ENCODE measurements at places on chromosomes 2 and 18.

DNA sequence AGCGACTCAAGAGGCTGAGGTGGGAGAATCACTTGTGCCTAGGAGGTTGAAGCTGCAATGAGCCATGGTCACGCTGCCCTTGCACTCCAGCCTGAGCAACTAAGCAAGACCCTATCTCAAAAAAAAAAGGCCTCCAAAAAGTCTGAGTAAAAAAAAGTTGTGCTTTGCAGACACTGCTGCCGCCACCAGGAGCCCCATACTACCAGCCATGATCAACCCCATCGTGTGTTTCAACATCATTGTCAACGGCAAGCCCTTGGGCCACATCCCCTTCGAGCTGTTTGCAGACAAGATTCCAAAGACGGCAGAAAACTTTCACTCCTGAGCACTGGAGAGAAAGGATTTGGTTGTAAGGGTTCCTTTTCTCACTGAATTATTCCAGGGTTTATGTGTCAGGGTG, 137.1 kb downstream of the INO80D start:
- DNase-seq, result no peak

- no peak for DNase-seq
Observed at GRCh38 chr18:48860269-48861180, 90.2 kb downstream of the SMAD7 start.

- DNase-seq, result no peak
Observed at GRCh38 chr2:96139181-96139758, 968 bp upstream of the ASTL start.

DNA sequence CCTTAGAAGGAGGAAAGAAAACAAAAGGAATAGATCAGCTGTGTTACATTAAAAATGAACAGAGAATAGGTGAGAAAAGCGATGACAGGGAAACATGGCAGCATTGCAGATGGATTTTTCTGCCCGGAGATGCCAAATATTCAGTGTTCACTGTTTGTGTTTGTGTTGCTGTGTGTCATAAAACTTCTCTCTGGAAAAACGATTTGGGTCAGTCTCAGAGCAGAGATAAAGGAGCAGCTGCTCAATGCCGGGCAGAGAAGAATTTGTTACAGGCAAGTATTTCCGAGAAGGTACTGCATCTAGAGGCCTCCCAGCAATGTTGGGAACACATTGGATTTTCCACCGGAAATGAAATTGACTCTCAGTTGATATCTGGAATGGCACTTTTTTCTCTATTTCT, 156.4 kb upstream of the KLHL14 start:
- no peak for DNase-seq

DNA sequence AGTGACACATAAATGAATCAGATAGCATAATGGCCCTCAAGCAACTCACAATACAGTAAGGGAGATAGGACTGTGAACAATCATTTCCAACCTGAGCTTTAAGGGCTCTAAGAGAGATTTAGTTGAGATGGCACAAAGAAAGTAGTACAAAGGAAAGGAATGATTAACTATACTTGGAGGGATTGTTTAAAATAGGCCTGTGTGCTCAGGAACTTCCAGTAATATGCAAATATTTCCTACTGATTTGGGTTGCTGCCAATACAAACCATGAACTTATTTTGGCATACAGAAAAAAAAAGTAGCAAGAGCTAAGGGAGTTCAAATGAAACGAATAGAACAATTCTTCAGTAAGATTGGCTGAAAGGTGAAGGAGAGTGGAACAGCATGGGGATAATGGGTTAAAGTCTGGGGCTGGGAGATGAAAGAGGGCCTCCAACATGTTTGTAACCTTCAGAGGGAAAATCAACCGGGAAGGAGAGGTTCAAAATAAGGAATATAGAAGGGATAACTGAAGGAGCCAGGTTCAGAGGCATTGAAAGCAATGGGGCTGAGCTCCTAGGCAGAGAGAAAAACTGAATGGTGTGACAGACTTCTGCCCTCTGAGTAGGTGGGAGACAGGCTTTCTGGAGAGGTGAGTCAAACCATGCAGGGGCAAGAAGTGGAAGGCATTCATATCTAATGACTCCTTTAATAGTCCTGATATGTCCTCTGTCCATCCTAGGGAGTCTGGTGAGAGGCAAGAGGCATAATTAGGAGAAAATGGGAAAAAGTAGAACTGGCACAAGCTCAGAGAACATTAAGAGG, 83.5 kb downstream of the DNAH7 start:
- no peak for DNase-seq

GRCh38 chr2:143840601-143841000, 679.3 kb downstream of the ZEB2 start:
- DNase-seq, result no peak

DNA sequence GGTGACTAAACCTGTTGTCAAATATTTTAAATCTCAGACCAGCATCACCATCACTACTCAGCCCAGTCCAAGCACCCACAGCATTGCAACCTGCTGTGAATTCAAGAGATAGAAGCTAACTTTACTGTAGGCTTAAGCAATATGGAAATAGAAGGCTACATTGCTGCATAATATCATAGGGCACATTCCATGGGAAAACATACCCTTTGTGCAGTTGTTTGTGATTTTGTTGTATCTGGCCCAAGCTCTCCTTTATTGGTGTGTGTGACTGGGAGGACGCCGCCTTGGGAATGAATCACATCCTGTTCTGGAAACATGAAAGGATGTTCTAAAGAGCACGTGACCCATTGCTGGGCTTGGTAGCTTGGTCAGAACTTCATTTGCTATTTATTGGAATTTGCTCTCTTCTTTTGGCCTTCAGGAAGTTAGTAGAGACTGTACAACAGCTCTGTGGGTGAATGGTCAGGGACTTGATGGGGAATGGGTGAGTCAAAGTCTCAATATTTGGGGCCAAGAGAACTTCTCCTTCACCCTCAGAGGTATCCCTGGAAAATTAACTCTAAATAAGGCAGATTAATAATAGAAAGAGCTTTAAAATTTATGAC, 106.8 kb upstream of the SERPINE2 start:
- no peak for DNase-seq

GRCh38 chr2:220510668-220511067, 883.2 kb downstream of the SLC4A3 start:
- no peak for DNase-seq

DNA sequence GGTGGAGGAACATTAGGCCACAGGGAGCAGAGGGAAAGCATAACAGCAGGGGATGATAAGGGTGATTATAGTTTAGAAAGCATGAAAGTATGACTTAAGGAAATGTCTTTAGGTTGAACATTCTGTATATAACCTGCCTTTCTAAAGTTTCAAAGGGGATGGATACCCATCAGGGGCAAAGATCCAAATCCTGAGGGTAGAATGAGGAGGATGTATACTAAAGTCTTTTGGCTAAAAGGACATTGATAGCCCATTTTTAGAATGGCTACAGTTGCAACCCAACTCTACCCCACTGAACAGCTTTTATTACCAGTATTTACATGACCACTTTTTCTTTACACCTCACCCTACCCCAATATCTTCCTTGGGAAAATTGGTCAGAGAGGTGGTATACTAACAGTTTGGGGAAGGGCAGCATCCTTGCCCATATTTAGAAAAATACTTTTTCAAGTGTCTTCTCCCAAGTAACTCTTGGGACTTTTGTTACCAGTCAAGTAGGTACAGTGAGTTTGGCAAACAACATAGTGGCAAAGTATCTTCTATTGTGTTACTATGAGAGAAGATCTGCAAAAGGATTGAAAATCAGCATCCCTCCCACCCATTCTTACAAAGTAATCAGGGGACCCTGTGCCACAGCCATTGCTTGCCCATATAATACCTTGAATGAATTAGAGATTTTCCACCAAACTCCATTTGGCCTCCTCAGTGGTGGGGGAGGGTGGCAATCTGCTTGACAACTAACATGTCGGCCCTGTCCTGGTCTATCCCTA, 8.3 kb downstream of the MAT2A start:
- DNase-seq, result no peak

DNA sequence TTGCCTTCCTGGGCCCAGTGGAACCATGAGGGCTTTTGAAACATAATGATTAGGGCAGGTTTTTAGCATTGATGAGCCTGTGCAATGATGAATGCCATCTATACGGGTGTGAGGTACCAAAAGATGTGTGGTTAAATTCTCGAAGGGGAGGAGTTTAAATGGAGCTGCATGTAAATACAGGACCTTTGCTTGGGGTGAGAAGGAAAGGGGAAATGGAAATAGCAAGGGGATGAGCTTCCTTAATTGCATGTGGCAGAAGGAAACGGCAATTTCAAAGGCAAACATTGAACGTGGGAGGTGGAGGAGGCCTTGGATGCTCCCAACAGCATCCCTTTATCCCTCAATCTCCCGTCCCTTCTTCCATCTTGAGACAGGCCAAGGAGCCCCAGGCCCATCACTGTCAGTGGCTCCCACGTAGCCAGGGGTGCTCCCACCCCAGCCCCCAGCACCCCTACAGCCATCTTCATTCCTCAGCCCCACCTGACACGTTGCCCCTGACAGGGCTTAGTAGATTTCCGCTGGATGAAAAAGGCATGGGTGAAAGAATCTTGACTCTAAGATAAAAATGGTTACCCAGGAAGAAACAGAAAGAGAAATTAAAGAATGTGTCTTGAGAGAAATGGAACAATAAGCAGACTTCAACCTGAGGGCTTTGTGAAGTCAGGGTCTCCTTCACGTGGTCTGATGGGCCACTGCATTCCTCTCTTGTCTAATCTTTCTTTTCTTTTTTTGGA, 32.5 kb downstream of the INPP5D start:
- DNase-seq, result no peak

DNA sequence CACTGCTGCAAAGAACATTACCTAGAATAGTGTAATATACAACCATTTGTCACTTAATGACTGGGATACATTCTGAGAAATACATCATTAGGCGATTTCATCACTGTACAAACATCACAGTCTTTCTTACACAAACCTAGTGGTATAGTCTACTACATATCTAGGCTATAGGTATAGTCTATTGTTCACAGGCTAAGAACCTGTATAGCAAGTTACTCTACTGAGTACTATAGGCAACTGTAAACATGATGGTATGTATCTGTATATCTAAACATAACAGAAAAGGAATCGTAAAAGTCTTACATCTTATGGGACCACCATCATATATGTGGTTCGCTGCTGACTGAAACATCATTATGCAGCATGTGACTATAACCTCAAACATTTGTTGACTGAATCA, 21.4 kb downstream of the SP3 start:
- DNase-seq, result no peak

- DNase-seq, result no peak
Observed at GRCh38 chr2:17334300-17334699, 183.9 kb downstream of the RAD51AP2 start.

DNA sequence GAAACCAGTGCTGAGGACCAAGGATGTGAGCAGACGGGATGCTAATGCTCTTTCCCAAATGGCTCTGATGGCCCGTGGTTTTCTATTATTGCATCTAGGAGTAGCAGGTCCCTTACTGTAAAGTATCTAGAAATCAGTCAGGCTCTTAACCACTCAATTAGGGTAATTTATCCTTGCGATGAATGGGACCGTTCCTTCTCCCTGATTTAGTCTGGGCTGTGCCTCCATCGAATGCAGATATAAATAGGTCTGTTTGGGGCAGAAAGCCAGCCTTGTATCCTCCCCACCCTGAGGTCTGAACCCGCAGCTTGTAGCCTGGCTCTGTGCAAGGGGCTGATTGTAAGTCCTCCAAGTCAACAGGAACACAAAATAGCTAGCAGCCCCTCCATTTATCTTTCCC, 9.5 kb upstream of the SMARCAL1 start:
- no peak for DNase-seq

- DNase-seq, result no peak
Observed at GRCh38 chr2:168191955-168192785, 55.2 kb downstream of the STK39 start.

- no peak for DNase-seq
Observed at GRCh38 chr2:168935810-168936581, 34.9 kb downstream of the G6PC2 start.

- no peak for DNase-seq
Observed at GRCh38 chr2:16280081-16280480, 339.7 kb downstream of the MYCN start.

DNA sequence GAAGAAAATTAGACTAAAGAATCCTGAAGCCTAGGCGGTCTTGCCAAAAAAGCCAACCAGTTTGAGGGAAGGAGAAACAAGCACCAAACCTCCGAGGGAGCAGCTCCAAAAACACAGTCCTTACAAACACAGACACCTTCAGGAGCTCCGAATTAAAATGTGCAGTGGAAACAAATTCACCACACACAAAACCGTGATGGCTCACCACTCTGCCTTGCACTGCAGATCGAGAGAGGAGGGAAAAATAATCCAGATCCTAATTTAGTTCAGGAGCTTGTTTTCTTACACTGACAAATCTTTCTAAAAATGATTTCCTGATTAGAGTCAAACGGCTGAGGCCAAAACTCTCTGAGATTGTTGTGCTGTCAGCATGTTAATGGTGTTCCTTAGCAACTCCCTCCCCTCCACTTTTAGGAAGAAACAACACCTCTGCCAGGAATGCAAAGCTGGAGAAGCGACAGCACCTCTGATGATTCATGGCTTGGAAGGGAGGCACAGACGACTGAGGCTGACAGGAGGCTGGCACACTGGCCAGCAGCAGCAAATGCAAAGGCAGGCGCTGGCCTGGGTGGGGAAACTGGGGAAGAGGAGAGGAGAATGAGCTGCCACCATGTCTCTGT, 249.4 kb upstream of the KLHL29 start:
- peak; percentile 34 for DNase-seq

DNA sequence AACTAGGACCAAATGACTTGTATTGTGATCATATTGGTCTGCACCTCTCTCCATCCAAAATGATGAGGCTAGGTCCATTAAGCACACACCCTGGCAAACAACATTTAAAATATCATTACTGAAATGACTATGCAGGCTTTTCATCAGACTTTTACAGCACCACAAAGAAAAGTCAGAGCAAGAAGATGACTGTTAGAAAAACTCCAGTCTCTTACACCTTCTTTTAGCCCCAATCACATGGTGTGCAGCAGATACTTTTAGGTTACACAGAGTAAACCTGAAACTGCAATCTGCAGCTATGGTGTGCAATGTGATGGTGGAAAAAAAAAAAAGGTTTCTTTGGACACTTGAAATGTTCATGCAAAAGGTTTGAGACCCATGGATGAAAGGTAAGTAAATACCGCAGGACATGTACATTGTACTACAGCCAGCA, 5.4 kb upstream of the POLI start:
- no peak for DNase-seq

GRCh38 chr2:170243118-170243837, 65.3 kb downstream of the MYO3B start:
- DNase-seq, result no peak

DNA sequence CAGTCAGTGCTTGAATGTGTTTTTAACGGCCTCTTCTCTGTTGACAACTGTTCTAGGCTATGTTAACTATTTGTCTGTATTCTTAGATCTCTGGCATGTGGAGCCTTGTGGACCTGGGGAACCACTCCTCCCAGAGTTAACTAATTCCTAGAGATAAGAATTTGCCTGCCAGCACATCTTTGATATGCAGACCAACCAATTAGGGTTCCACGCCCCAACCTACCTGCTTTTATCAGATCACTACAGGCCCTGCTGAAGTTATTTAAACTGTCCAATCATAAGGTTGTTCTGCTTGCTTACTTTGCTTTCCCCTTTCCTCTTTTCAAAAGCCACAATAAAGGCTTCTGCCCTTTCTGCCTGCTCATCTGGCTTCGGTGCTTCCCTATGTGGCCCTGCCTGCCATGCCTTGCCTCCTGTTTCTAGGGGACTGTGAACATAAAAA, 8.5 kb upstream of the CYBRD1 start:
- no peak for DNase-seq
